Stimulated activated naive CD8-positive, alpha-beta T cell treated with anti-CD3 and anti-CD28 coated beads, Interleukin-15, Interleukin-2, amounts not matched to agents 100 U/mL and 50 U/mL, for 24 hours (primary cell): ENCODE measurements at places on chromosomes 1 and 21.

DNA sequence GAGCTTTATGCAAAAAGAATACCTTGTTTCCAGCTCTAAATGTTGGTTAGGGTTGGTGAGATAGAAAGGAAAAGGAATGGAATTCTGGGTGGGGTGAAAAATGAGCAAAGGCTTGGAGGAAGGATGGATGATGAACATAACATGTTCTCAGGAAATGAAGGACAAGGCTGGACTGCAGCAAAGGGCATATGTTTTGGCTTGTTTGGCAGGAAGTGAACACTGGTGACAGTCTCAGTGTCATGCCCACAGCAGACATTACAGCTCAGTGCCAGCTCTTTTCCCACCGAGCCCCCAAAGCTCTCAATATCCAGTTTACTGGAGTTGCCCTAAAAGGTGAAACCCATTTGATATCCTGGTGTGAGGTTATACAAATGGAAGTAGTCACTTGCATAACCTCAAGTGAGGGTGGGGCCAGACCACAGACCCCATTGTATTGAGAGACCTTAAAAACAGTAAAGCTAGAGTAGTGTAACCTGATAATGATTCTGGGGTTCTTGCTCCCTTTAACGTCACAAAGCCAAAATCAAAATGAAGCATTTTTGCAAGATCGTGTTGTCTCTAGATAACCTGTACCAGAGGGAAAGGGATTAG is 270.6 kb downstream of the NFIA start:
- no peak for DNase-seq

- DNase-seq = no peak
These were observed 17.0 kb downstream of the DMBX1 start for GRCh38 chr1:46506470-46507219.

DNA sequence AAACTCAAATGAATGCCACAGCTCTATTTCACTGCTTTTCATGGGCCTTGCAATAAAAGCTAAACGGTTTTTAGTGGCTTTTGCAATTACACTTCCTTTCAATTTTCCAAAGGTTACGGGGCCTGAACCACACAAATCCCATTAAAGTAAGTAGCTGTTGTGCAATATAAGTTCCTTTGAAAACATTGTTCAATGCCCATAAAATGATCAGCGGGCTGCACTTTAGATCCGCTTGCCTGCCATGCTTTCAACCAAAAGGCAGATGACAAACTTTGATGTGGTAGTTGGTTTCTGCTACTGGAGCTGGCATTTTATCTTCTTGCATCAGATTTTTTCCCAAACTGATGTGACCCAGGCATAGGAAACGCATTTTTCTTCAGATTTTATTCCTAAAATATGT is 50.2 kb downstream of the PRRX1 start:
- DNase-seq = no peak

DNA sequence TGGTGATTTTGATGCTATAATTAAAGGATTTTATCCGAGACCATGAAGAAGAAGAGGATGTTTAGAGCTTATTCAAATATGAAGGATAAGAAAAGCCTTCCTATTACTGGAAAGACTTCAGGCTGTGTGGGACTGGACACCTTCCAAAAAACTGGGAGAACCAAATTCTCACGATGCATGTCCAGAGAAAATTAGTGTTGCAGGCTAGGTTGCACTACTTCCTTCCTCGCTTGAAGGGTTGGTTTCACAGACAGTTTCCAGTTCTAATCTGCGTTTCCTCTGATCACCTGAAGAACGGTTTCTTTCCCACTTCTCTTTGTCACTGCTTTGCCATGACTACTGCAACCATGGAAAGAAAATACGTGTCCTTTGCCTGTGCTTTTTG is 2.0 kb downstream of the MTARC2 start:
- no peak for DNase-seq

GRCh38 chr1:82377201-82377884 is 576.6 kb downstream of the ADGRL2 start:
- DNase-seq = no peak

DNA sequence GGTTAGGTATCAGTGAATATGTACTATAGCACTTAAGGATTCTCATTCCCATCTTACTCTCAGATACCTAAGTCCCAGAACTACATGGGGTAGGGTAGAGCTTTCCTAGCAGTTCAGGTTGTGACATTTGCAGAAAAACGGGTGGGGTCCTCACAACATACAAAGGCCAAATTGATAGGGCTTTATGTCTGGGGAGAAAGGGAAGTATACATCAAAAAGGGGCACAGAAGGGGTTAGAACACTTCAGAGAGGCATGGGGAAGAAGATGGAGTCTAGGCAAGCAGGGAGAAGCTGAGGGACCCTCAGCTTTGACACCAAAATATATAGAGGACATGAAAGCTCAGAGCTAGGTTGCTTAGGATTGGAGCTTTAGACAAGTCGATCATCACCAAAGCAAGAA is 3.6 kb downstream of the UROD start:
- no peak for DNase-seq

GRCh38 chr1:61011561-61012263 is 70.6 kb upstream of the NFIA start:
- DNase-seq = no peak

DNA sequence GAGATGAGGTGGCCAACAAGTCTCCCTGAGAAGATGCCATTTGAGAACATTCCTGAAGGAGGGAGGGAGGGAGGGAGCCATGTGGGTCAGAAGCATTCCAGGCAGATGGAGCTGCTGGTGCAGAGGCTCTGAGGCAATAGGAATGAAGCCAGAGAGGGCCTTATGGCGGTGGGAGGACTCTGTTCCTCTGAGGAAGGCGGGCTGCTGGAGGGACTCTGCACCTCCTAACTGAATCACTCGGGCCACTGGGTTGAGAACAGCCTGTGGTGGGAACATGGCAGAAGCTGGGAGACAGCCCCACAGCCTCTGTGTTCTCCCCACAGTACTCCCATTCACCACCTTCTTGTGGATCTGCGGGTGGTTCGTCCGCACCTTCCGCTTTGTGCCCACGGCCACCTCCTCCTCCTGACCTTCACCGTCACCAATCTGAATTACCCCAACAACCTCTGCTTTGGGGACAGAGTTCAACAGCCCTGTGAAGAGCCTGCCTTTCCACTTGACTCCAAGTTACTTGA is 2.4 kb upstream of the TMEM125 start:
- no peak for DNase-seq

DNA sequence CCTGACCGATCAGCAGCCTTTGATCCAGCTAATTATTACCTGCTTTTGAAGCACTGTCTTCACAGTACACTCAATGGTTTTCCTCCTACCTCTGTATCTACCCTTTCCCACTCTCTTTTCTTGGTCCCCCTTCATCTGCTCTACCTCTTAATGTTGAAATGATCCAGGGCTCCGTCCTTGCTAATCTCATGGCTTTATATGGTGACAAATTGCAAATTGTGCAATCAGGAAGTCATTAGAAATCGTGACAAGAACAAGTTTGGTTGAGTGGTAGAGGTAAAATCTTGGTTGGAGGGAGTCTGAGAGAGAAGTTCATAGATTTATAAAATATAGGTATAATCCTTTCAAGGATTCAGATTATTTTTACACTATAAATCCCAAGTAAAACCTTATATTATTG is 9.6 kb upstream of the CYB5R1 start:
- no peak for DNase-seq

DNA sequence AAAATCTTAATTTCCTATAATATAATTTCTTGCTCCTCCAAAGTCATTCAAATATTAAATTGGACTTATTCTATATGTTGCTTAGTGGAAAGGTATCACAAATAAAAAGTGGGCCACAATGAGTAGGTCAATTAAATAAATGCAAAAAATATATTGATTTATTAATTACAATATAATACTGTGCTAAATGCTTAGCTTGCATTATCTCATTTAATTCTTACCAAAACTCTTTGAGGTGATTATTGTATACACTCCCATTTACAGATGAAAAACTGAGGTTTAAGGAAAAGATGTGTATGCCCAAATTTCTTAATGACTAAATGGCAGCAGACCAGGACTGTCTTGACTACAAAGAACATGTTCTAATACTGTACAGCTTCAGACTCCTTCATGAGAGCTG is 325.3 kb upstream of the SGIP1 start:
- no peak for DNase-seq

DNA sequence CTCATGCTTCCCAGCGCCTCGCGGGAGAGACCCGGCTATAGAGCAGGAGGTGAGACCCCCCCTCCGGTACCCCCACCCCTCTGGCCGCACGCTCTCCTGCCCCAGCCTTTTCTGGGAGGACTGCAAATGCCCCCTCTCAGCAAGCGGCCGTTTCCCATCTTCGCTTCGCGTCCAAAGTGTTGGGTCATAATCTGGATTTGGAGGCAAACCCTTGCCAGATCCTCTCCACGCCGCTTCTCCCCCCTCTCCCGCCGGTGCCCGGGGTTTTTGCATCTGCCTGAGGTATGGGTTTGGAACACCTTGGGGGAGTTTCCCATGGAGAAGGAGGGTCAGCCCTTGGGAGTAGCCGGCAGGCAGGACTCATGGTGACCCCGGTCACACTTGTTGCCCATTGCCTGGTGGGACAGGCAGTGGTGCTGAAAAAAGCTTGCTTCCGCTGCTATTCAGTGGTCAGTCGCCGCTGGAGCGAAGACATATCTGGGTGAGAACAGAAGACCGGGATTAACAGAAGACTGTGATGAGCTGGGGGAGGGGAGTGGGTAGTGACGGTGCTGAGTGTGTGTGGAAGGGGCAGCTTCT is 935 bp downstream of the KCNK2 start:
- no peak for DNase-seq

DNA sequence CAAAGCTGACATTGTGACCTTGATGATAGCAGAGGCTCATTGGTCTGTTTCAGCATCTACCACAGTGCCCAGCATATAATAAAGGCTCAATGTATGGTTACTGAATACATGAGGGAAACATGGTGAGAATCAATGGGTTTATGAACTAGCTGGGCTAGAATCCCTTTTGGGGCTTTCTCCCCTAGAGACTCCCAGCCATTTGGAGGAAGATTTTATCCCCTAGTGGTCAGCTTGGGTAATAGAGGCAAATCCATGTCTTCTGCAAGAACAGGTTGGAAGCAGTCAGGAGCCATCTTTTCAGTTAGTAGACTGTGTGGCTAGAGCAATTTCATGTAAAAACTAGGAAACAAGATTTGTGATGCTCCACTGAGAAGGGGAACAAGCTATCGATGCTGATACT is 15.8 kb upstream of the REG4 start:
- DNase-seq = no peak

GRCh38 chr1:207131163-207131562 is 27.1 kb downstream of the C4BPA start:
- no peak for DNase-seq

- peak; percentile 23 for DNase-seq
These were observed 5.8 kb downstream of the KISS1 start for GRCh38 chr1:204190212-204191211.

DNA sequence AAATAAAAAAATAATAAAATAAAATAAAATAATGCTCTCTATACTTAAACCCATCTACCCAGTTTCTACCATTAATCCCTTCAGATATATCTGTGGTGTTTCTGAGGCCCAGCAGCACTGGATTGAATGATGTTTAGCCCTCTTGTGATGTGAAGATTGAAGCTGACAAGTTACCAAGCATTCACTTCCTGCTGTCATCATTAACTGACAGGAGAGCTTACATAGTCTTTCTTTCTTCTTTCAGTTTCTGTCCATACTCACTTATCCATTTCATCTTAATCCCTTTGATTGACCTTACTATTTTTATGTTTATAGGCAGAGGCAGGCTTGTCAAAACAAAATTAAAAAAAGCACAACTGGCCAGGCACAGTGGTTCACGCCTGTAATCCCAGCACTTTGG is 38.8 kb upstream of the PGD start:
- DNase-seq = no peak

- no peak for DNase-seq
These were observed 46.0 kb upstream of the SLC19A1 start for GRCh38 chr21:45588086-45588825.

DNA sequence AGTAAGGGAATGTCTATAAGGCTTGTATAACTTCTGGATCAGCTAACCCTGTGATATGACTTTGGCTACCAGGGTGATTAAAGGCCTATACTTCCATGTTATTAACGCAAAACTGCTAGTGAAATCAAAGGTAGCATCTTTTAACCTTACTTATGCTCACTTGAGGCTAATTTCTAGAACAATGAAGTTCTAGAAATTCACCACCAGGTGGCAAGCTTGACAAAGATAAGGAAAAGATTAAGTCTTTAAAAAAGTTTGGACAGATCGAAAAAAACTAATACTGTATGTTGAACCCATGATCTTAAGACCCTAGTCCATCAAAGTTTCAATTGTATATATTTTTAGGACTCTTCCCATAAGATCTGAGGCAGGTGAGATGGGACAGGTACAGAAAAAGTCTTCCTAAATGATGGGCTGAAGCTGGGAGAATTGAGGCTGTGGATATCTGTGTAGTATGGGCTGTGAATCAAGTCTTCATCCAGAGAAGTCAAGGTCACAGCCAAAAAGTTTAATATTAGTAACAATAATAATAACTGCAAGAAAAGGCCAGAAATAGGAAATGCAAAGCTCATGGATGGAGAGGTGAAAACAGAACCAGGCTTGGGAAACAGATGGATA is 18.8 kb downstream of the KYAT3 start:
- no peak for DNase-seq

DNA sequence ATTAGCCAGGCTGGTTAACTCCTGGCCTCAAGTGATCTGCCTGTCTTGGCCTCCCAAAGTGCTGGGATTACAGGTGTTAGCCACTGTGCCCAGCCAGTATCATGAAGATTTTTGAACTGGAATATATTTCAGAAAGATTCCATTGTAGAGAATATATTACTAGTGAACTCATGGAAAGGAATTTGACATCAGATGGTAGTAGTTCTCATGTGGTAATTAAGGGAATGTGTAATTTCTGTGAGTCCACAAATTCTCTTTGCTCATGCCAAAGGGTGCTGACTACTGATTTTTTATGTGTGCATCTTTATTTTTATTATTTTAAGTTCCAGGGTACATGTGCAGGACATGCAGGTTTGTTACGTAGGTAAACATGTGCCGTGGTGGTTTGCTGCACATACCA is 10.4 kb downstream of the DTL start:
- no peak for DNase-seq

DNA sequence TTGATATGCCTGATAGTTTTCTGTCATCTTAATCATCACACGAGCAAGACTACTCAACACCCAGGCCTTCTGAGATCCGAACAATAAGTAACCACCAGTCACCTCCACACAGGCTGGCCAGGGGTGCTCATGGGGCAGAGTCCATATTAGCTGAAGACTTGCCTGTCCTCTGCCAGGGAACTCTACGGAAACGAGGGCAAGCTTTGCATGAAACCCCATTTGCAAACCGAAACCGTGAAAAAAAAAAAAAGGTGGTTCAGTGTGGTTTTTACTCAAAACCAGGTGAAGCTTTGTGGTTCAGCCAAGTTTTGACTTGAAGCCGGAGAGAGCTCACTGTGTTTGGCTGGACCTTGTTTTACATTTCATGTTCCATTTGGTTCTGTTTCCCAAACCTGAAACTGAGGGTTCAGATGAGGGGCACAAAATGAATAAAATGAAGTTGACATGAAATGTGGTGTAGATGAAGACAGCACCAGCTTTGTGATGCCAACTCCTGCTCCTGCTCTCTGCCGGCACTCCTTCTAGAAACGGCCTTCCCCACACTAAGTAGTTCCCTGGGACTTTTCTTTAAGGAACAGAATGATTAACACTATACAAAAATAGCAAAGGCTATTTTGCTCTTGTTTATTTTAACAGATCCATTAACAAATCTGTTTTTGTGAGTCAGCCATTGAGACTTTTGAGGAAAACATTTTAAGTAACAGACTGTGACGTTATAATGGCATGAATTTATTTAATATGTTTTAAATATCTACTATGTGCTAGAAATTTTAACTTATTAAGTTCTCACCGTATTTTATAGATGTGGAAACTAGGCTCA is 74.7 kb downstream of the RUNX1 start:
- peak; percentile 55 for DNase-seq
